ENCODE measurements at places on chromosomes 1 and 21. TPM values are rescaled to one million over a fixed set of nuclear protein-coding genes. Genes with fewer than 3 reads are reported as not detected.

The KCNA3 gene
- total RNA-seq = not detected

The SNAP47 gene
- total RNA-seq = 29.6 TPM

The GJA9 gene
- not detected for total RNA-seq

The S100A1 gene
- total RNA-seq = 1.1 TPM

The TACSTD2 gene
- not detected for total RNA-seq

The SLC45A3 gene
- total RNA-seq = 1.6 TPM

The S100A6 gene
- total RNA-seq = 0.99 TPM

The SNRPE gene
- 95.7 TPM for total RNA-seq

The DNAJC28 gene
- total RNA-seq = 2.1 TPM

The SYT6 gene
- not detected for total RNA-seq

The LCE2B gene
- not detected for total RNA-seq

The OR4F16 gene
- not detected for total RNA-seq

The NFASC gene
- 0.13 TPM for total RNA-seq

The PITHD1 gene
- 42.4 TPM for total RNA-seq
